ENCODE measurements at places on chromosomes 2 and 18.

DNA sequence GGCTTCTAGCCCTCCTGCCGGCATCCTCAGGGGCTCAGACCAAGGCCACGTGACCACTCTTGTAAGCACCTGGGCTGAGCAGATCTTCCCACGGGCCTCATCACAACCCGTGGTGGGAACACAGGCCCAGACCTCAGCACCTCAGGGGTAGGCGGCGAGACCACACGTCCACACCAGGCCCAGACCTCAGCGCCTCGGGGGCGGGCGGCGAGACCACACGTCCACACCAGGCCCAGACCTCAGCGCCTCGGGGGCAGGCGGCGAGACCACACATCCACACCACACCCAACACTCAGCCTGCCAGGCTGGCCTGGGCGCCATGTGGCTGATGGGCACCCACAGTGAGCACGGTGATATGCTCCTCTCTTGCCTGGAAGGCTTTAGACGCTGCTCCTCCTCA lies 334.4 kb upstream of the SALL3 start:
- no peak for DNase-seq

DNA sequence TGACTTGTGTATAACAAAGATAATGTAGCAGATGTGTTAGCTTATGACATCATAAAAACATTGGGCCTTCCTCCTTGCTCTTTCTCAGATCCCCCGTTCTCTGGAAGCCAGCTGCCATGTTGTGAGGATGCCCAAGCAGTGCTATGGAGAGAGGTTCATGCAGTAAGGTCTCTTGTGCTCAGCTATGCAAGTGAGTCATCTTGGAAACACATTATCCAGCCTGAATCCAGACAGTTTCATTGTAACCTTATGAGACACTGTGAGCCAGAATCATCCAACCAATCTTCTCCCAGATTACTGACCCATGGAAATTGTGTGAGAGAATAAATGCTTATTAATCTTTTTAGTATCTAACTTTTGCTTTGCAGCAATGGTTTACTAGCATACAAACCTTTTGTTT lies 60.8 kb downstream of the ST6GAL2 start:
- DNase-seq = no peak

DNA sequence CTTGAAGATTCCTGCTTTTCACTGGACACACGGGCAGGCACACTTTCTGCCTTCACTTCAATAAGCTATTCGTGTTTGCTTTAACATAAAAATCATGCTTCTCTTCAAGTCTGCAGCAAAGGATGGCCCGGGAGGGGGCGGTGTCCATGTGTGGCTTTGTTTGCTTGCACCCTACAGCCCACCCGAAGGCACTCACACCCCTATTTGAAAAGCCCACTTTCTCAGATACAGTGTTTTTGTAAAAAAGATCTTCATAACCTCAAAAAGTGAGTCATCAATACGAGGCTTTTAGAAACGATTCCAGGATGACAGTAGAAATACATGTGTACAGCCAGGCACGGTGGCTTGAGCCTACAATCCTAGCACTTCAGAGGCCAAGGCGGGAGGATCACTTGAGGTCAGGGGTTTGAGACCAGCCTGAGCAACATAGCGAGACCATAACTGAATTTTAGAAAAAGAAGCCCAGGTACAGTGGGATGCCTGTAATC lies 36.5 kb upstream of the HPCAL1 start:
- no peak for DNase-seq

- no peak for DNase-seq
Measured at GRCh38 chr18:23888881-23889280, 125.7 kb upstream of the TTC39C start.

- DNase-seq = no peak
Measured at GRCh38 chr2:134766583-134766982, 47.8 kb upstream of the TMEM163 start.

DNA sequence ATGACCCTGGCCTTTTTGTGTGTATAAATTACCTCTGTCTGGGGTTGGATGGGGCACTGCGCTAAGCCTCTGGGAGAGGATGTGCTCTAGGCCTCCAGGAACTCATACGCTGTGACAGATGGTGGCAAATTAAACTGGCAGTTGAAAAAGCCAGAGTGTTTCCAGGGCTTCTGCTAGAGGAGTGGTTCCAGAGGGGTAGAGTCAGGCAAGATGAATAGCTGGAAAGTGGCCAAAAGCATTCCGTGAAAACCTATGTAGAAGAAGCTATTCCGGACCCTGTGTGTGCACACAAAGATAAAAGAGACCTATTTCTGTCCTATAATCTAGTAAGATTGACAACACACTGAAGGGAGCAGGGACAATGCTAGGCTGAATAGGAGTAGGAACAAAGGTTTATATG lies 84.8 kb downstream of the ACTR3 start:
- DNase-seq = no peak

GRCh38 chr2:158882297-158882696 lies 86.1 kb upstream of the TANC1 start:
- no peak for DNase-seq

GRCh38 chr2:240556553-240557100 lies 1.2 kb downstream of the ANKMY1 start:
- DNase-seq = peak; percentile 74

Measured in activated CD8-positive, alpha-beta T cell treated with anti-CD3 and anti-CD28 coated beads for 36 hours (primary cell).